Right ventricle myocardium inferior (tissue), 1 donor: ENCODE measurements at places on chromosomes 7 and 10.

- DNase-seq = no peak
Observed at GRCh38 chr10:106830471-106830870, 334.0 kb downstream of the SORCS1 start.

DNA sequence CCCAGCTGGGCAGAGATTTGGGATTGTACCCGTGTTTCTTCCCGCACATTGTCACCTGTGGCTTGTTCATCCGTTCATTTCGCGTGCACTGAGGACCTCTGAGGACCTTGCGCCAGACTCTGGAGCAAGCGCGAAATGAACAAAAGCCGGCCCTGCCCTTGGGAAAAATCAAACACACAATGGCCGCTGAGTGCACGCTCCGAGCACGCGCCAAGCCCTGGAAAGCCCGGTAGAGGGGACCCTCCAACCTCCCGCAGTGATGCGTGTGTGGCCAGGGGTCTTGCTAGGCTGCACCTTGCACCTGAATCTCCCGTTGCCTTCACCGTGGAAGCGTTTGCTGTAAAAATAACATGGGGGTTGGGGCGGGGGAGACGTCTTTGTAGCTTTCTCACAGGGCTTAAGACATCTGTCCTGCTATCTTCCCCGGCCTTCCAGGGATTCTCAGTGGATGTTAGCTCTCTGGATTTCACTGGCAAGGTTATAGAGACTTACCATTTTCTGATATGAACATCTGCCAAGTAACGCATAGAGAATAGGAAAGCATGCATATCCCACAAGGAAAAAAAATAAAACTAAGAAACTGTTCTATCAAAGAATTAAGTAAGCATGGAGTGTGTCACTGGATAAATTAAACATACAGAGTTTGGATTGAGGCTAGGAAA, 37.3 kb downstream of the ZNF777 start:
- DNase-seq = no peak

GRCh38 chr7:74332373-74333176, 43.4 kb downstream of the CLIP2 start:
- no peak for DNase-seq

- DNase-seq = no peak
Observed at GRCh38 chr7:27943241-27943640, 203.3 kb downstream of the TAX1BP1 start.

- no peak for DNase-seq
Observed at GRCh38 chr7:153445641-153446040, 606.6 kb upstream of the DPP6 start.

GRCh38 chr10:71351087-71351486, 32.0 kb downstream of the SLC29A3 start:
- DNase-seq = no peak

GRCh38 chr7:106793015-106793975, 71.8 kb upstream of the PIK3CG start:
- DNase-seq = no peak
